ENCODE measurements at places on chromosomes 7 and 10.

DNA sequence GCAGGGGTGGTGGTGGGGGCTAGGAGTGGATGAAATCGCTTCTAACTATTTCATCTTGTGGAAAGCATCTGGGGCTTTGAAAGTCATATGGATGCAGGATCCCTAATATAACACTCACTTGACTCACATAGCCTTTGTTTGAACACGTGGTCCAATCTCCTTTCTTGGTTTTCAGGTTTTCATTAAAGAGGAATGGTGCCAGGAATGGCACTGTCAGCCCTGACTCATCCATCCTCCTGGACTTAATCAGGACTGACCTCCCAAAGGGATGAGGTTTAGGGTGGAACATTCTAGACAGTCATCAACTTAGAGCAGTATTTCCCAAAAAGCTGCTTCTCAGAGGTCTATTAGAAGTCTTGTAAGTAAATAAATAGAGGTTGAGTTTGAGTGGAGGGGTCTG is 162.0 kb upstream of the PLXNA4 start:
- no peak for DNase-seq

DNA sequence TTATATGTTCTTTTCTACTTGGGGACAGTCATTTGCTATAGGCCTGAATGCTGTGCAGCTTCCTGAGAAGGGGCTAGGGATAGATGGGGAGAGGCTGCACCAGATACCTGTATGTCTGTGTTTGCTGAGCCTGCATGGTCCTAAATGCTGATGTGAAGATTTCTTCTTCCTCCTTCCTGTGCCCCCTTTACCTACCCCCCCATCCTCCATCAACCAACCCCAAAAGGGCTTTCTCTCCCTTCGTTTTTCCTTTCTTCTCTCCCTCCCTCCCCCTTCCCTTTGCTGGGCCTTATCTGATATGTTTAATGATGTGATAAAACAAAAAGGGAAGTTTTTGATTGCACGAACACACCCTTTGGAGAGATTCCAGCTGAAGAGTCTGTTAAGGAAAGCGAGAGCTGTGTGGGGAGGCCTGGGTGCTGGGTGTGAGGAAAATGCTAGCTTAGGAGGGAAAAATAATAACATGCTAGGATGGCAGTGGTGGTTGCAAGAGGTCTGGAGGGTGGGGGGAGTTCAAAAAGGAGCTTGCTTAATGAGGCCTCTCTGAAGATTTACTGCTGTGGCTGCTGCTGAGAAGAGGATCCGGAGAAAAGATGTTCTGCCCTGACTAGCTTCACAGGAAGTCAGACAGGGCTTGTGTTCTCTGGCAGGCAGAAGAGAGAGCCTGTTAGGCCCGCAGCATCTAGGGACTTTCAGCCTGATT is 101.8 kb downstream of the SAMD9 start:
- peak; percentile 85 for DNase-seq

DNA sequence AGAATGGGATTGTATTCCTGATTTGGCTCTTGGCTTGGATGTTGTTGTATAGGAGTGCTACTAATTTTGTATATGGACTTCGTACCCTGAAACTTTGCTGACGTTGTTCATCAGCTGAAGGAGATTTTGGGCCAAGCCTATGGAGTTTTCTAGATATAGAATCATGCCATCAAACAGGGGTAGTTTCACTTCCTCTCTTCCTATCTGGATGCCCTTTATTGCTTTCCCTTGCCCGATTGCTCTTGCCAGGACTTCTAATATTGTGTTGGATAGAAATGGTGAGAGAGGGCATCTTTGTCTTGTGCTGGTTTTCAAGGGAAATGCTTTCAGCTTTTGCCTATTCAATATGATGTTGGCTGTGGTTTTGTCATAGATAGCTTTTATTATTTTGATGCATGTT is 92.3 kb downstream of the CCDC7 start:
- DNase-seq, result no peak

GRCh38 chr7:149085866-149086265 is 4.7 kb downstream of the ZNF786 start:
- DNase-seq, result no peak

DNA sequence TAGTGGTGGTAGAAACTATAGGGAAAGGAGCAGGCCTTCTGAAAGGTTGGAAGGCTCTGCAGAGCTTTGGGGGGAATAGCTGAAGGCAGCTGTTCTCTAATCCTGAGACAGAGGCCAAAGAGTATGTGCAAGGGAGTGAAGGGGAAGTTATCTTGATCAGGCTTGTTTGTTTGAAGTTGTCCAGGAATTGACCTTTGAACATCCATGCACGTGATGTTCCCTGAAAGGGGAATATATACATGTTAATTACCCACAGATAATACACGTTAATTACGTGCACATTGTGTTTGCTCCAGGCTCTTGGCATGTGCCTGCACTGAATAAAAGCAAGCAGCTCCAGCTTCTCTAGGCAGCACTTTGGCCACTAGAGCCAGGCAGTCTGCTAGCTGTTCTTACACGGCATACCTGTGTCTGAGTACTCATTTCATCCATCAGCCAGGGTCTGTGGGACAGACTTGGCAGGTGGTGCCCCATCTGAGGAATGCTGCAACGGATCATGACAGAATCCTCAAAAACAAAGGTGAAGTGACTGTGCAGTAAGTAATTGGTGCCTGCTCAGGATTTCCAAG is 18.0 kb upstream of the STARD3NL start:
- no peak for DNase-seq

DNA sequence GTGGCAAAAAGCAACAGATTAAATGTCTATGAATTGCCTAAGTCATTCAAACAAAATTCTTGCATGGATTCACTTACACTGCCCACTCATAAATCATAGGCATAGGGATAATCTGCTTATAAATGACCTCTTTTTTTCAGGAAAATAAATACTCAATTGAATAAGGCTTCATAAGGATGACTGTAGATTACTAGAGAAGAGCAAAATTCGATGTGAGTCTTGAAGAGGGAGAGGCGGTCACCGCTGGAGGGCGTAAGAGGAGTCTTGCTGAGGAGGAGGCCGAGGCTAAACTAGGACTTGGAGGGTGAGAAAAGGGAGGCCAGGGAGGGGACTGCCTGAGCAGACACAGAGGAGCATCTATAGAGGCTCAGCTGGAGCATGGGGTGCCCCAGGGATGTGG is 135.4 kb upstream of the RSU1 start:
- no peak for DNase-seq
